ENCODE measurements at places on chromosomes 7 and 10. TPM values are rescaled to one million over a fixed set of nuclear protein-coding genes. Genes with fewer than 3 reads are reported as not detected.

The ARF5 gene
- total RNA-seq, result 107 TPM

The TRDMT1 gene
- 12.3 TPM for total RNA-seq

DNA sequence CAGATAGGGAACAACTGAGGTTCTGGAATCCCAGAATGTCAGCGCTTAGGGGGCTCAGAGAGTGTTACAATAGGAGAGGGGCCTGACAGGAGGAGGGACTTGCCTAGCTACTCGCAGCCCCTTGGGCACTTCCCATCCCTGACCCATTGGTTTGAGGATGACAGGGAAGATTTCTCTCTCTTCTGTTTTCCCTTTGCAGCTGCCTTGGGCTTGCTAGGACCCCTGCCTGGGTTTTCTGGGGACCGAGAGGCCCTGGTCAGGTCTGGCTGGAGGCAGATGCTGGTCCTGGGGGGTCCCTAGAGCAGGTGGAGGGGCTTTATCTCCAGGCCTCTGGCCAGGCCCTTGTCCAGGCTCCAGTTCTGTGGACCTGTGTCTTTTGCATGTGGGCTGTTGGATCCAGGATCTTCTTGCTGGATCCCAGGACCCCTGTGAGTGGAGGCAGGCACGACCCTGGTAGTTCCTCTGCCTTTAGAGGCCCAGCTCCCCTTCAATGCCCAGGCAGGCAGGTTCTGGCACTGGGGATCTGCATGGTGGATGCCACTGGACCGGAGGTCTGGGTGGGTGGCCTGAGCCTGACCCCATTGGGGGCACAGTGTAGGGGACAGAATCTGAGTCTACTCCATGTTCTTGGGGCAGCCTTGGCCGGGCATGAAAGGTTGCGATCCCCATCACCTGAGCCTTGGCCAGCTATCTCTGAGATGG lies 26.9 kb downstream of the RAMP3 start:
- DNase-seq, result no peak

GRCh38 chr10:15741581-15741980 lies 21.9 kb upstream of the ITGA8 start:
- DNase-seq, result no peak

- no peak for DNase-seq
Measured at GRCh38 chr7:67760971-67761370, 764.3 kb downstream of the TYW1 start.

All from thoracic aorta (tissue), 2 donors.